ENCODE measurements at places on chromosomes 4 and X. TPM values are rescaled to one million over a fixed set of nuclear protein-coding genes. Genes with fewer than 3 reads are reported as not detected.

The CCDC158 gene
- polyA plus RNA-seq = not detected

The SH3TC1 gene
- polyA plus RNA-seq = 12.0 TPM

The RIPPLY1 gene
- polyA plus RNA-seq = not detected

The BEX4 gene
- polyA plus RNA-seq = 40.0 TPM

The PCDH19 gene
- 0.10 TPM for polyA plus RNA-seq

DNA sequence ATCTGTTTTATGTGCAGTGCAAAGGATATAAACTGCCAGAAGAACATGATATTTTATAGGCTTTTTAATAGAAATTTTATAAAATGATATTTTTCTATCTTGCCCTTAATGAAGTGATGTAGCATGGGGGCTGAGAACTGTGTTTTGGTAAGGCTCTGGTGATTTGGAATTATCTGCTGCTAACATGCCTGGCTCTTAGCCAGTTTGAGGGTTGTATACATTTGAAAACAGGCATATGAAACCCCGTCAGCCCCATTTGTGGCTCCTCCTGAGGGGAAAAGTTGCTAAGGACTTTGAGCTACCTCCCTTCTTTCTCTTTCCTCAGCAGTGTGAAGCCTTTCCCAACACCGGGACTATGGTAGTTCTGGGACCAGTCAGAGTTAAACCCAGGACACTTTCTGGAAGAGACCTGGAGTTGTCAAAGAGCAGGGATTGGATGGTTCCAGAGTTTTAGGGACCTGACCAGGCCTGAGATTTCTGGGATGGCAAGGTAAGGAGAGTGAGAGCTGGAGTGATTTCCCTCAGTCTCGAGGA is 4.7 kb downstream of the SFRP2 start:
- H3K36me3 ChIP-seq = no peaks in the 10 kb centered on the region
- H3K27ac ChIP-seq = no peak overlapping the region

DNA sequence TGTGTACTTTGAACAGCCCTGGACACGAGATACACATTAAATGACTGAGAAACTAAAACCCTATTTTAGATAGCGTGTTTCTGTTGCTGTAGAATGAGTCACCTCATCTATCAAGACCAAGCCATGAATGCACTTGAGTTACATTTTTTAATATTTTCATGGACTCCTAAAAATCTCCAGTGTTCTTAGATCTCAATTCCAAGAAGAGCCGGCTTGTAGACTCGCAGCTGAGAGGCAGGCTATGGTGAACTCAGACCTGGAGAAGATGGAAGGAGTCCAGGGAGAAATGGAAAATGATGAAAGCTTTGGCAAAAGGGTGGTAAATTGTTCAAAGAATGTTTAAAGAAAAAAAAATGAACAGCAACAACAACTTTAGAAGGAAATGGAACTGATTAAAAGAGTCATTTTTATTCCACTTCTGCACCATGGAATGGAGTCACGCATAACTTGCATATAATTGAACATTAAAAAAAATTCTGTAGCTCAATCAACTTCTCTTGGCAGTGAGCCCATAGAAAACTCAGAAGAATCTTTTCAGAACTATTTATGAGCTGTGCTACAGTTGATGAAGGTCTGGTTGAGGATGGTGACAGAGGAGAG is 129.8 kb downstream of the MXRA5 start:
- no peak overlapping the region for H3K4me3 ChIP-seq
- no peaks in the 10 kb centered on the region for H3K4me1 ChIP-seq
- DNase-seq = no peak
- no peak overlapping the region for H3K27ac ChIP-seq
- no peaks in the 10 kb centered on the region for H3K36me3 ChIP-seq

- no peak for DNase-seq
- H3K27me3 ChIP-seq = no peaks in the 10 kb centered on the region
- H3K4me3 ChIP-seq = no peak overlapping the region
- peaks cover 11% of the 10 kb centered on the region for H3K4me1 ChIP-seq
- H3K36me3 ChIP-seq = peaks cover 9% of the 10 kb centered on the region
Measured at GRCh38 chr4:139501927-139502899, 48.3 kb downstream of the RAB33B start.

- H3K27ac ChIP-seq = no peak overlapping the region
- no peak for DNase-seq
- H3K27me3 ChIP-seq = no peaks in the 10 kb centered on the region
Measured at GRCh38 chr4:76955182-76955581, 5.6 kb downstream of the SEPTIN11 start.

DNA sequence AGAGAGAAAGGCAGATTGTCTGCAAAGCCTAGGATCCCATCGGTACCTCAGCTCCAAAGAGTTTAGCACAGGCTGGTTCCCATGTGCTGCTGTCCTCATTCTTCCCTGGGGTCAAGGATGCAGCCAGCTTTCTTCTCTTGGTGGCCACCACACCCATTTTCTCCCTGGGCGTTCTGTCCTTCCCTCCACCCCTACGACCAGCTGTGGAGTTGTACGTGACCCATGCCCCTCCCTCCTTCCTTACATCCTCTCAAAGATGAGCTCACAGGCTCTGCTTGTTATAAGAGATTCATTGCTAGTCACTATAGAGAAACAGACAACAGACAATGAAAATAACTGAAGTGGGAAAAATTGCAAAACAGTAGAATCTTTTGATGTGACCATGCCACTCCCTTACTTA is 74.0 kb upstream of the KLF3 start:
- H3K27me3 ChIP-seq = no peaks in the 10 kb centered on the region
- no peak overlapping the region for H3K27ac ChIP-seq
- H3K36me3 ChIP-seq = no peaks in the 10 kb centered on the region
- no peak for DNase-seq

- H3K27ac ChIP-seq = no peak overlapping the region
- H3K4me1 ChIP-seq = no peaks in the 10 kb centered on the region
- DNase-seq = no peak
- H3K27me3 ChIP-seq = no peaks in the 10 kb centered on the region
Measured at GRCh38 chr4:123696687-123697086, 300.1 kb downstream of the SPRY1 start.

DNA sequence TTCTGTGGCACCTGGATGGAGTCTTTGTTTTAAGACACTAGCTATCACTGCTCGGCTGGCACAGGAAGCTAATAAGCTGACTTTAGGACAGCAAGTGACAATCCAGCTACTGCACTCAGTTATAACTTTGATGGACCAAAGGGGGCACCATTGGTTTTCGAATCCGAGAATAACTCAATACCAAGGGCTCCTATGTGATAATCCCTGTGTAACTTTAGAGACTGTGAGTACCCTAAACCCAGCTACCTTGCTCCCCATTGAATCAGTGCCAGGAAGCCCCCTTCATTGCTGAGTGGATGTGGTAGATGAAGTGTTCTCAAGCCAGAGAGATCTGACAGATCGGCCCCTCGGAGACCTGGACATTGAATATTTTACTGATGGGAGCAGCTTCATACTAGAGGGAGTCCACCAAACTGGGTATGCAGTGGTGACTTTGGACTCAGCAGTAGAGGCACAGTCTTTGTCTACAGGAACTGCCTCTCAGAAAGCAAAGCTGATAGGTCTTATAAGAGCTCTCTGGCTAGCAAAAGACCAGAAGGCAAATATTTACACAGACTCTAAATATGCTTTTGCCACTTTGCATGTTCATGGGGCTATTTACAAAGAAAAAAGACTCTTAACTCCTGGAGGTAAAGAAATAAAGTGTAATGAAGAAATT is 35.5 kb upstream of the UGT2B7 start:
- H3K36me3 ChIP-seq = no peaks in the 10 kb centered on the region
- no peak overlapping the region for H3K4me3 ChIP-seq
- no peaks in the 10 kb centered on the region for H3K27me3 ChIP-seq
- H3K27ac ChIP-seq = no peak overlapping the region
- H3K4me1 ChIP-seq = peaks cover 25% of the 10 kb centered on the region

DNA sequence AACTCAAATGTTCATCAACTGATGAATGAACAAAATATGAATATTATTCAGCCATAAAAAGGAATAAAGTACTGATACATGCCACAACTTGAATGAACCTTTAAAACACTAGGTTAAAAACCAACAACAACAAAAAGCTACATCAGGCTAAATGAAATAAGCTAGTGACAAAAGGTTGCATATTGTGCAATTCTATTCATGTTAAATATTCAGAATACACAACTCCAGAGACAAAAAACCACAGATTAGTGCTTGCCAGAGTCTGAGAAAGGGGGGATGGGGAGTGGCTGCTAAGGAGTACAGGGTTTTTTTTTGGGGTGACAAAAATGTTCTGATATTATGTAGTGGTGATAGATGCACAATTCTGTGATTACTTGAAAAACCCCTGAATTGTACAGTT is 58.5 kb downstream of the HAUS3 start:
- DNase-seq = no peak
- H3K4me1 ChIP-seq = no peaks in the 10 kb centered on the region
- H3K27ac ChIP-seq = no peak overlapping the region
- H3K4me3 ChIP-seq = no peak overlapping the region

DNA sequence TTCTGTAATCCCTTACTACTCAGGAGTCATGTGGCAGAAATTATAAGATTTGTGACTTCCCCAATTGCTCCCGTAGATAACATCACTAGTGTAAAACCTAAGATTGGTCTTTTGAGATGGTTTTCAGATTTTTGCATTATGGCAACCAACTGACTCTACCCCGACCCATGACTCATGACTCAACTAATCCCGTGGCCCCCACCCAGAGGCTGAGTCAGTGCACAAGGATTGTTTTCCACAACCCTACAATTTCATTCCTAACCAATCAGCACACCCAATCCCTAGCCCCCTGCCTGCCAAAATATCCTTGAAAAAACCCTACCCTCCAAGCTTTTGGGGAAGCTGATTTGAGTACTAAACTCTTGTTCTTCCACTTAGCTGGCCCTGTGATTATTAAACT is 109.4 kb upstream of the FAM9C start:
- H3K4me1 ChIP-seq = no peaks in the 10 kb centered on the region
- no peaks in the 10 kb centered on the region for H3K27me3 ChIP-seq
- no peak overlapping the region for H3K4me3 ChIP-seq
- no peaks in the 10 kb centered on the region for H3K36me3 ChIP-seq
- no peak overlapping the region for H3K27ac ChIP-seq
- DNase-seq = no peak

- H3K4me3 ChIP-seq = no peak overlapping the region
- H3K27ac ChIP-seq = no peak overlapping the region
Measured at GRCh38 chr4:574346-575161, 1.5 kb downstream of the TMEM271 start.
